Ammon's horn (tissue), 1 donor: ENCODE measurements at places on chromosomes 3 and 15.

- peak; percentile 3 for DNase-seq
These were observed 85.6 kb upstream of the PIAS1 start for GRCh38 chr15:67968564-67968963.

- no peak for DNase-seq
These were observed 16.9 kb upstream of the TSC22D2 start for GRCh38 chr3:150391161-150391560.

DNA sequence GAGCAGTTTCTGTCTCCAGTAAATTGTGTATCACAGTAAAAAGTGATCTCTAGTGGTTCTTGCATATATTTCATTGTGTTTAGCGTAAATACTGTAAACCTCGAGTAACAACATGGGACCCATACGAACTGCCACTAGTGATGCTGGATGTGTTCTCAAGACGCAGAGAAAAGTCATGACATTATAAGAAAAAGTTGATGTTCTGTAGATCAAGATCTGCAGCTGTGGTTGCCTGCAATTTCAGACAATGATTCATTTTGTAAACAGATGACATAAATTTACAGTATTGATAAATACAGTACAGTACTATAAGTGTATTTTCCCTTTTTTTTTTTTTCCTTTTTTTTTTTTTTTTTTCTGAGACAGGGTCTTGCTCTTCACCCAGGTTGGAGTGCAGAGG is 100.1 kb downstream of the DPH6 start:
- DNase-seq = no peak

DNA sequence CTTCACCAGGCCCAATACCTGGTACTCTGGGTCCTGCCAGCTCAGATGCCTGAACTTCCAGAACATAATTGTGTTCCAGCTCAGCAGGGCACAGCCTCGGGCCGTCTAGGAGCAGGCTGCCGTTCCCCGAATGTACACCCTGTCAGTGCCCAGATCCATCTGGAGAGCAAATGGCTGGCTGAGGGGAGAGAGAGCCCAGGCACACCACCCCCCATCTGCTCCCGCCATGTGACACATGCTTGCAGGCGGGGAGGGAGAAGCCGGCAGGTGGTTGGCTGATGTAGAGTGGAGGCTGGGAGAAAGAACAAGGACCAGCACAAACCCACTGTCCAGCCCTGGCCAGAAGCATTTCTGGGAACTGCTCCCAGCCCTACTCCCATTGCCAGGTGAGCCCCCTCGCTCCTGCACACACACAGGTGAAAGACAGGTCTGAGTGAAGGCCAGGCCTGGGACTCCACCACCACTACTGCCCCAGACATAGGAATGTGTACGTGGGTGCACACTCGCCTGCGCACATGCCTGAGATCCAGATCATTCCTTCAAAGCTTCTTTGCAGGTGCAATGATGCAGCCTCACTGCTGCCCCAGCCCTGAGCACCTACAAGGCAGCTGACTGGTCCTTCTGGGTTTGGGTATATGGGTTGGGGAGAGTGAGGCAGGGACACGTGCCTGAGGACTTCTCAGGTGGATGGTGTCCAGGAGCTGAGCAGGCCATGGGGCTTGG is 53.5 kb downstream of the SEMA5B start:
- DNase-seq = peak; percentile 57

DNA sequence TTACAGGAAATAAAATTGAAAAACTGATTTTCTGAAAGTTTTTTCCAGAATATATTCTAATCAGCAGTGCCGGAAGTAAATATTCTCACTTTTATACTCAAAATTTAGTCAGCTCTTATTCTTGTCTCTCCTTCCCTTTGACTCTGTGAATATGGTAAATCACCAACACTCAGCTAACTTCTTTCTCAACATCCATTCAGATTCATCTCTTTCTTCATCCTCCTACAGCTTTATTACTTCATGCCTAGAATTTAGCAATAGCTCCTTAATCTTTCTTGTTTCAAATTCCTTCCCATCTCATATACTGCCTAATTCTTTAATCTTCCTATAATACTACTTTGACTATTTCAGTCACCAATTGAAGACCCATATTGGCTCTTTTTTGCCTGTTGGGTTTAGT is 67.9 kb downstream of the FGF7 start:
- DNase-seq = no peak

DNA sequence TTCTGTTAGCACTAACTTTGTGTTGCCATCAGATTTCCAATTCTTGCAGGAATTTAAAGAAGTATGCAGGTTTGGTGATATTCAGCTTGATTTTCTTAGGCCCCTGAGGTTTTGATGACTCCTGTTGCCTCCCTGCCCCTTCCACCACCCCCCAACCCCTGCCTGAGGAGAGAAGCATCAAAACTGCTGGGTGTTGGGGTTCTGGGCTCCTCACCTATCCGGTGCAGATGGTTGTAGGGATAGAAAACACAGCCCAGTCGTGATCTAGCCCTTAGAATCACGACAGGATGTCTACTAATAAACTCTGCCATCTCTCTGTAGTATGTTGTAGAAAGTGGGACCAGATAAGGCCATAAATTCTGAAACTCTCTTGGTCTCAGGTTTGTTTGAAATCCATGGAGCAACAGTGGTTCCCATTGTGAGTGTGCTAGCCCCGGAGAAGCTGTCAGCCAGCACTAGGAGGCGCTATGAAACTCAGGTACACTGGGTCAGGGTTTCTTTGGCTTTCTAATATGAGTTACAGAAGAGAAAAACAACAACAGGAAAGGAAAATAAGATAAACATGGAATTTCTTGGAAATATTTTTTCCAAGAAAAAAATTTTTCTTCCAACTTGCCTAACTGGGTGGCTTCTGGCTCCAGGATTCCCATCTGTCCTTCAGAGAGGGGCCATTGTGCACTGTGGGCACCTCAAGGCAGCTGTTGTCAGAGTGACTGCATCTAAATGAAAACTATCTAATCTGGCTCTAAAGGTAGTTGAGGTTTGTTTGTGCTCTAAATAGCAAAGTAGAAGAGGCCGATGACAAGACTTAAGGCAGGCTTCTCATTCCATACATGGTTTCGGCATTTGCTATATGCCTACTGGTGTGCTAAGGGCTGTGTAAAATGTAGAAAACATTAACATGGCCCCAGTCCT is 8.7 kb downstream of the SRP14 start:
- DNase-seq = no peak

DNA sequence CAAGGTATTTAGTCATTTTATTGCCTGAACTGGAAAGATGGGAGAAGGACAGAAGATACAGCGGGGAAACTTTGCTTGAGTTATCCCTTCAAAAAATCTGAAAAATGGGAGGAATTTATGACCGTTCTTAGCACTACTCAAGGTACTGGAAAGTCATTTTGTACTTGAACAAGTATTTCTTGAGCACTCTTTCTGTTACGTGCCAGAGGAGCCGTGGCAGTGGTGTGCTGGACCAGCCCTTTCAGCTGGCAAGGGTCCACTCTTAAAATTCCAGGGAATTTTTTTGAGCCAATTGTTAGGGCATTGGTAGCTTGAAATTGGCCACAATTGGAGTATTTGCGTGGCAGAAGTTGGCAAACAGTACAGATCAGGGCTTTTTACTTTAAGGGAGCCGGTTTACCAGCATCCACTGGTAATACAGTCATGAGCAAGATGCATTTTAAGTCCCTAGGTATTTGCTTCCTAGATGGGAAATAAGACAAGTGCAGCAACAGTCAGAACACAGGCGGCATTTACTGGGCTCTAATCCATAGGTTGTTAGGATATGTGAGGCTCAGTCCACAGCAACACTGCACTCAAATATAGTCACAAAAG is 145.9 kb upstream of the ST8SIA2 start:
- no peak for DNase-seq

- no peak for DNase-seq
These were observed 482.2 kb downstream of the RBMS3 start for GRCh38 chr3:29763115-29763514.

DNA sequence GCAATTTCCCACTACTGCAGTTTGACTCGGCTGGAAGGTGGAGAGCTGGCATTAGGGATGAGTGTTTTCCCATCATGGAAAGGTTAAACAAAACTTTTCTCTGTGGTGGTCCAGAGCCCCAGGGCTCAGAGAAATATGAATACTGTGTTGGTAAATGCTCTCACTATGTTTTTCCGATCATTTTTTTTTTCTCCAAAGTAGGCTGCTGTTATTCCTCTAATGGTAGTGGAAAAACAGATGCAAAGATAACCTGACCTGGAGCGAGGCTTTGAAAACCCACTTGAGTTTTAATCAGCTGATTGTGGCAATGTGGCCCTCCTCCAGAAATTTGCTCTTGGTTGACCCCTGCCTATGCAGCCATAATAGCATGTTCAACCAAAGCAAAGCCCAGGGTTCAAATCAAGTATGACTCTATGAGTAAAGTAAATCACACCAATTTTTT is 320.8 kb upstream of the CTNNB1 start:
- DNase-seq = no peak

- no peak for DNase-seq
These were observed 44.6 kb downstream of the SEMA3G start for GRCh38 chr3:52400275-52400793.

DNA sequence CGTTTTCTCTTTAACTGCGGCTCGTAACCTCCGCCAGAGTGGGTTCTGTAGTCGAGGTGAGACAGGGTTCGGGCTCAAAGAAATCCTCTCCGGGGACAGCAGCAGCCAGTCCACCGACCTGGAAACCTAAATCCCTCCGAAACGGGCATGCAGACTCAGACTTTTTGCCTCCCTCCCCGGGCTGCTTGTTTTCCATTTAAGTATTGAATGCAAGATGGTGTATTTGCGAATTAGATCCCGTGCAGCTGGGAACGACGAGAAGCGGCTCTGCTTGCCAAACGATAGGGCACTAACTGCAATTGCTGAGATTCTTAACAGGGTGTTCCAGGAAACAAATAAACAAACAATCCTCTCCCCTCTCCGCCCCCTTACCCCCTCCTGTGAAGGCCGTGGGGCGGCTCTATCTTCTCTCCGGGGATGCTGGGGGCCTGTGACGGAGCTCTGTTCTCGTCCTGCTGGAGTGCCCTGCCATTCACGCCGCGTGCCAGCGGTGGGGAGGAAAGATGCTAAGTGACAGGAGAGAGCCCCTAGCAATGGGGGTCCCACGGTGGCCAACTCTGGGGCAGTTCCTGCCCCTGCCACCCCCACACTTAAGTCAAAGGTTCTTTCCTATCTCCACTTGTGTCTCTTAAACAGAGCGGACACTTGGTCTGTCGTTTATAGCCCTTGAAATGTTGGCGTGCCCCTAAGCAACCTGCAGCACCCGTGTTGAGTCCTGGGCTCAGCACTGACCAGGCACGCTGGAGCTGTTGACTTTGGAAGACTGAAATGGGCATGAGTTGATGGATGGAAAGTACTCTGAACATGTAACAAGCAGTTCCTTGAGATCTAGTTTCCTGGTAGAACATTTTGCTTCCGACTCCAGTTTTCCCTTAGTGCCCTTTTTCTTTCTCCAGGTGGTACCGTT is 1.3 kb upstream of the ETV5 start:
- peak; percentile 35 for DNase-seq

DNA sequence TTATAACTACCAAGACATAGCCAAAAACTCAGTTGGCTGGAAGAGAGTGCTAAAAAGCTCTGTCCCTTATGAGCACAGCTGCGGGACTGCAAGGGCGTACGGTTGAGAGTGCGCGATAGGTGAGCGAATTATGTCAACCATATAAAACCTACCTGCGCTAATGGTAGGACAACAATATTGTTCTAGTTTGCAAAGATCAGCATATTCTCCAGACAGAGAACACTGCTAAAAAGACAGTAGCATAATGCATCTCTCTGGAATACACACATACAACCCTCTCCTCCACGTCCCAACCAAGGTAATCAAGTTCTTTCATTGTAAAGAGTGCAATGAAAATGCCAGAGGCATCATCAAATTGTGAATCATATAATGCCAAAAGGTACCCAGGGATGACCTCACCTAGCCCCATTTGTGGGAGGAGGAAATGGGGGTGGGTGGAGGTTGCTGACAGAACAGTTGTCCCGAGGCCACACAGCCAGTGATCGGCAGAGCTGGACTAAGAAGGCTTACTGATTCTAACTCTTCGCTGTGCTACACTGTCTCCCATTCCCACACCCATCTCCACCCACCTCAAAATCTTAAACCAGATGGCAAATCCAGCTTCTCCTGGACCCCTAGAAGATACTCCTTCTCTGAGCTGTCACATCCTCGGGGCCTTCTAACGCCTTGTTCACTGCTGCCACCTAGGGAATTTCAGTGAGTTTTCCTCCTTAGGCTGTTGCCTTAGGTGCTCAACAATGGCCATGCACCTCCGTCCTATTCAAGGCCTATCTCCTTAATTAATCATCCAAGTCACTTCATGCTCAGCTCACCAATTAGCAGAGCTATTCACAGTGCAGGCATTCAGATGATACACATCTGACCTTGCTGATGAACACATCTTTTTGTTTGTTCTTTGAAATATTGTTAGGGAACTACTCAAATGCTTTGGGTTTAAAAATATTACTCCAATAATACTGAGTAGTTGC is 60.7 kb downstream of the RPL22L1 start:
- DNase-seq = peak; percentile 84

- DNase-seq = peak; percentile 20
These were observed 82.6 kb upstream of the CSPG5 start for GRCh38 chr3:47661121-47661752.

- no peak for DNase-seq
These were observed 37.1 kb downstream of the TJP1 start for GRCh38 chr15:29785136-29785535.

DNA sequence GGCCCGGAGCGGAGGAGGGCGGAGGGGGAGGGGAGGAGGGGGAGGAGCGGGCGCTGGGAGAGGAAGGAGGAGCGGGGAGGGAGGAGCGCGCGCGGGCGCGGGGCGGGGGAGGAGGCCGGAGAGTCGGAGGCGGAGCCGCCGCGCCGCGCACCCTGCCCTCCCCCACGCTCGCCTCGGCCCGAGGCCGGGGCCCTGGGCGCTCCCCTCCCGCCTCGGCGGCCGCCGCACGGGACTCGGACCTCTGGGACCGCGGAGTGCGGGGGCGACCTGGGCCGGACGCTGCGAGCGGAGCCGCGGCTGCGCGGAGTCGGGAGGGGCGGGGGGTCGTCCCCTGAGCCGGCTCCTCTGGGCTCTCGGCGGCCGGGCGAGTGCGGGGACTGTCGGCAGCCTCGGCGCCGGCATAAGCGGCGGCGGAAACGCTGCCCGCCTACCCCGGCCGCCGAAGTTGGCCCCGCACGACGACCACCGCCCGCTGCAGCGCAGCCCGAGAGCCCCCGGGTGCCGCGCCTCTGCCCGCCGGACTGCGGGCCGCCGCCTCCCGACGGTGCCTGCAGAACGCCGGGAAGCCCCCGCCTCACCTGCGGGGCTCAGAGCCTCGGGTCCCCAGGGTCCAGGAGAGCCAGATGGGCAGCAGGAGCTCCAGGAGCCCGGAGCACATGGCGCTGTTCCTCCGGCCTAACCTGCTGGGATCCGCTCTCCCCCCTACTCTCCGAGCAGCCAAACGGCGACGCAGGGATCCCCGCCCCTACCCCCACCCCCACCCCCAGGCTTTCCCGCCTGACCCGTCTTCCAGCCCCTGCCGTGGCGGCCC is 406 bp upstream of the GABRB3 start:
- peak; percentile 60 for DNase-seq

DNA sequence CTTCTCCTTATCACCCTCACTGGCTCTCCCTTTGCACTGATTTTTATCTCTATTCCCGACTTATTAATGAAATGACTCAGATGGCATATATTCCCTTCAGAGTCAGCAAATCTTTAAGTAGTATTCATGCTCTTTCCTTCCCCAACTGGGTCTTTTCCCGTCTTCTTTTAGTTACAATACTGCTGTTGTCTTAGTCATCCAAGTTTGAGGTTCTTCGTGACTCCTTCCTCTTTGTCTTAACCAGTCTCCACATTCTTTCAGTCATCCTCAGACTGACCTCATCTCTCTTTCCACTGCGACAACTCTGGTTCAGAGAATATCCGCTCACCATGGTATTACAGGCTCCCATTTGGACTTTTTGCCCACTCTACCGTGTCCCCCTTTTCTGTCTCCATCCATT is 12.4 kb downstream of the WDR5B start:
- no peak for DNase-seq
